ENCODE measurements at places on chromosomes 2 and 18.
A peak's percentile ranks its signal among the peaks of the same experiment; 100 is the strongest.

DNA sequence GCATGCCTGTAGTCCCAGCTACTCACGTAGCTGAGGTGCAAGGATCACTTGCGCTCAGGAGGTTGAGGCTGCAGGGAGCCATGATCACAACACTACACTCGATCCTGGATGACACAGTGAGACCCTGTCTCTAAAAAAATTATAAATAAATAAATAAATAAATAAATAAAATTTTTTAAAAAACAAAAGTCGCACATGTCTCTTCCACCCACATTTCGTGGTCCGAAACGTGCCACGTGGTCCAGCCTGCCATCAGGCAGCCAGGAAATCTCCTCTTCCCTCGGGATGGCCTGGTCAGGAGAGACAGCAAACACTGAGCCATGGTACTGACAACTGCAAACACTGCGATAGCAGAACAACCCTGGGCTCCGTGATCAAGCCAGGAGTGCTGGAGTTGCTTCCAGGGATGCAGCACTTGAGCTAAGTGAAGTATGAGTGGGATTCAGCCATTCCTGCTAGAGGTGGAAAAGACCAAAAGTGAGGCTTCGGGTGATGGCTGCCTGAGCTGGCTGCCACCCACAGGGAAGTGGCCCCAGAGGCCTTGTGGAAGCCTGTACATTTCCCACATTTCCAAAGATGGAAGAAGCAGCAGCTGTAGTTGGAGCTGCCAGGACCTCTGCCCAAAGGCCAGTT lies 193.1 kb downstream of the SMAD2 start:
- DNase-seq = no peak

DNA sequence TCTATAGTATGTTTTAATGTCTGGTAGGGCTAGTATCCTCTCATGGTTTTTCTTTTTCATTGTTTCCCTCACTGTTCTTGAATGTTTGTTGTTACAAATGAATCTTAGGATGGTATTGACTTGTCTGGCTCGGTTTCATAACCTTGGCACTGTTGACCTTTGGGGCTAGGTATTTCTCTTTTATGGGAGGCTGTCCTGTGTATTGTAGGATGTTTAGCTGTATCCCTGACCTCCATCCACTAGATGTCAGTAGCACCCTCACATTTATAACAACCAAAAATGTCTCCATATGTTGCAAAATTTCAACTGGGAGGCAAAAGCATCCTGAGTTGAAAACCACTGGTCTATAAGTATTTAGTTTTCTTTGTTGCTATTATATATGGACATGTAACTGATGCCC lies 7.0 kb upstream of the AOX1 start:
- DNase-seq = peak; percentile 65

GRCh38 chr18:40883271-40883670 lies 1071.8 kb upstream of the PIK3C3 start:
- DNase-seq = no peak

GRCh38 chr2:110940376-110940910 lies 180.3 kb upstream of the BCL2L11 start:
- DNase-seq = no peak

GRCh38 chr2:209160800-209161588 lies 262.9 kb upstream of the MAP2 start:
- DNase-seq = no peak

DNA sequence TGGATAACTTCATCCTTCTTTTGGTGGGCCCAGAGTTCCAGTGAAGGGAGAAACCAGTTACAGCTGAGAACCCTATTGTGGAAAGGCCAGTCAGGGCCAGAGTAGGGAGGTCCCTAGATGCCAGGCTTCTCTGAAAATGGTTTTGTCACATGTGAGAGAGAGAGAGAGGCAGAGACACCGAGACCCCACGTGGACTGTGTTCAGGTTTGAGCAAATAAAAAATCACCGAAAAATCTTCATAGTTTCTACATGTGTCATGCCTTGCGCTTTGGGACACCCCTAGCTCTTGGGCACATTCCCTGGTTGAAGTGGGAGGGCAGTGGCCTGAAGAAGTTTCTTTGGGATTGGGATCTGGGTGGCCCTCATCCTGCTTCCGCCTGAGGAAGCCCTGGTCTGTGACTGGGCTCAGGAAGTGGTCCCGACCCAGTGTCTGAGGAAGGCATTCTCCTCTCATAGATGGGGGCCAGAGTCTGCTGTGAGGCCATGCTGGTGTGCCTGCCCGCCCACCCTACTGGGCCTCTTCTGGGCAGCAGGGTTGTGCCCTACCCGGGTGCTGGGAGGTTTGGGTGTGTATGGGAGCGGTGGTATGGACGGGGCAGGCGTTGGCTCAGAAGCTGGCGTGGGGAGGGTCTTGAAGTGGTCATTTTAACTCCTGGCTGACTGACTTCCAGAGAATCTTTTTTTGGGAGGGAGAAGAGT lies 16.1 kb downstream of the NCK2 start:
- DNase-seq = no peak

Data from Caco-2 (cell line).